ENCODE measurements at places on chromosomes 4 and X. TPM values are rescaled to one million over a fixed set of nuclear protein-coding genes. Genes with fewer than 3 reads are reported as not detected.

DNA sequence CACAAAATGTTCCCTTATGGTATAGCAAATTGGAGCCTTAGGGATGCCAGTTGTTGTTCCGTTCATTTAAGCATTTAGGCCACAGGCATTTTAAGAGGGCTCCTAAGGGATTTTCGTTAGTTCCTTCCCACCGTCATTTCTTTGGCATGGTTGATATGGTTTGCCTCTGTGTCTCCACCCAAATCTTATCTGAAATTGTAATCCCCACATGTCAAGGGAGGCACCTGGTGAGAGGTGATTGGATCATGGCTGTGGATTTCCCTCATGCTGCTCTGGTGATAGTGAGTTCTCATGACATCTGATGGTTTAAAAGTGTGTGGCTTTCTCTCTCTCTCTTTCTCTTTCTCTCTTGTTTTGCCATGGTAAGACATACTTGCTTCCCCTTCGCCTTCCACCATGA, 104.1 kb downstream of the ASB9 start:
- DNase-seq = no peak

Gene GASK1B
- total RNA-seq = 2.1 TPM

DNA sequence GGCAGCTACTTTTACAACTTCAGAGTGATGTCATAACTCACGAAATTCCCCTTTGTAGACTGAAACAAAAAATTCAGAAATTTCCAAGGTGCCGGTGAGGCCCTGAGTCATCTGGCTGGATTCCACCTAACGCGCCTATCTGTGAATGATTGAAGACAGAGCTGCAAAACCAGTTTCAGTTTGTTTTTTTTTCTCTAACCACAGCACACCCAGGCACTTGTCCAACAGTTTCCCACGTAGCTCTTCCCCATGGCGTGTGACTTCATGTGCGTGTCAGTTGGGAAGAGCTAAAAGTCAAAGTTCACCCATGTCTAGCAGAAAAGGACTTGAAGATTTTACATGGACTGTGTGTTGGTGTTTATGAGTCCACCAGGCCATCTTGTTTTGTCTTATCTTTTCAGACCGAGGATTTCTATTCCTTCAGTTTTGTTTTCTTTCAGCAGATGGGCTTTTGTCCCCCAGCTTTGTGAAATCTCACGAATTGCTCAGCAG, 16.4 kb downstream of the TCEANC start:
- DNase-seq = peak; percentile 95

DNA sequence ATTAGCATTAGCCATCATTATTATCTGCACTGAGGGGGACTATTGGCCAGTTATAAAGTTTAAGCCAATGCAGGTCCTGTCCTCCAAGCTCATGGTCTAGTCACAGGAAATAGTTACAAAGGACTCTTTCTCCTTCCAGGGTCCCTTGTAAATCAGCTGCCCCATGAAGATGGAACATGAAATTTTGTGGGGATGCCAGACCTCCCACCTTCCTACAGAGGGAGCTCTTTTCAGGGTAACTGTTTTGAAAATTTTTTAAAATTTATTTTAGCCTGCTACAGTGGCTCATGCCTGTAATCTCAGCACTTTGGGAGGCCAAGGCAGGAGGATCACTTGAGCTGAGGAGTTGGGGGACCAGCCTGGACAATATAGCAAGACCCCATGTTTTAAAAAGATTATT, 124.4 kb upstream of the SLC34A2 start:
- no peak for DNase-seq

Gene PRR32
- total RNA-seq = not detected

GRCh38 chrX:109952050-109952449, 50.9 kb upstream of the TMEM164 start:
- DNase-seq = peak; percentile 13

Gene MTMR8
- total RNA-seq = 1.3 TPM

GRCh38 chr4:80989921-80990544, 40.5 kb upstream of the BMP3 start:
- DNase-seq = peak; percentile 65

DNA sequence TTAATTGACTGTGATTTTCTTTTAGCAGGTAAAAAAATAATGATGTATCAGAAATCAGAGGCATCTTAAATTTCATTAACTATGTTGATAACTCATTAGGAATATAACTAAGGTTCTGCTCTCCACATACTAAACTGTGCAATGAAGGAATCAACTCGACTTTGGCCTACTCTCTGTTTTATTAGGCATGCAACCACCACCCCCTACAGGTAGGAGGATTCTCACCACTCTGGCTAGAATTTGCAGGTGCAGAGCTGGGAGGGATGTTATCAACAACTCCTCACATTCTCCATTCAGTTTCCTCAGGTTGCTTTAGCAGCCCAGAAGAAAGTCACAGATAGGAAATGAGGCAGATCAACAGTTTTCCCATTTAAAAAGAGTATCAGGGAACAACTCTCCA, 160.1 kb downstream of the COX18 start:
- DNase-seq = no peak

- DNase-seq = peak; percentile 70
Observed at GRCh38 chr4:65599340-65599739, 70.9 kb downstream of the EPHA5 start.

Gene BTC
- total RNA-seq = 2.4 TPM

DNA sequence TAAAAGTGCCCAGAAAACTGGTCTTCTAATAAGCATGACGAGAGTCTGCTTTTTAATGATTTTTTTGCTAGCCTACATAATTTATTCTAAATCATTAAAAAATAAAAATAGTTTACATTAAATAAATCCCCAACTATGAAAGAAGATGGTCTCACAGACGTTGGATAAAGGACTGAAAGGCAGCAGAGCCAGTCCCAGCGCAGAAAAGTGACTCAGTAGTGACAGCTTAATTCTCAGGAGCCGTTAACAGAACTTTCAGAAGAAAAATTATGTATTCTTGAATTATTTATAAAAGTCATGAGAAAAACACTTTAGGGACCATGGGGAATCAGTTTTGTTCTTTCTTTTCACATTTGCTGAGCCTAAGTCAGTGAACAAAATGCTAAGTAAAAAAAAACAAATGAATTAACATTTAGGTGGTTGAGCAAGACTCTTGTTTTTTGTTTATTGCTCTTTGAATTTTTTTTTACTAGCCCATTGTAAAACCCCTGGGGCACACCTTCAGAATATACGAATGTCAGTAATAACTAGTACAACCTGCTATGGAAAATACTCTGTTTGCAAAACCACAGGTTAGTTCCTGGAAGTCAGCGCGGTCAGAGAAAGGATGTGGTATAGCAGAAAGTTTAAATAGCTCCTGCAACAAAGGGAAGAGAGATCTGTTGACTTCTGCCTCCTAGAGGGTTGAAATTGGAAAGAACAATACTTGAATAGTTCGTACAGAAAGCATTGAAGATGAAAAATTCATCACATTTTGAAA, 50.4 kb upstream of the CCDC160 start:
- peak; percentile 14 for DNase-seq

Gene MAML3
- total RNA-seq = 0.79 TPM

DNA sequence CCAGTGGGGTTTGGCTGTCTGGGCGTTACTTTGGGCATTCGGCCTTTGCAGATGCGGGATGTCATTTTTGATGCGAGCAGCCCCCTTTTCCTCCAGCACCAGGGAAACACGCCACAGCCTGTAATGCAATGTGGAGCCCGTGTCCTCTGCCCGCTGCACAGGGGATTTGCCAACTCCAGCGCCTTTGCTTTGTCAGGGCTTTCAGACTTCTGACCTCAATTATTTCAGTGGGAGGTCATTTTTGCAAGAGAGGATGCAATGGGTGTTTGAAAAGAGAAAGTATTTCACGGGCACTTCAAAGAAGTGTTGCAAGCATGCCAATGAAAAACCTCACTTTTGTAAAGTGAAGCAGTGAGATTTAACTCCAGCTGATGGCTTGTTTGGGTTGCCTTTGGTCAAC, 11.5 kb downstream of the CLCN4 start:
- DNase-seq = no peak

DNA sequence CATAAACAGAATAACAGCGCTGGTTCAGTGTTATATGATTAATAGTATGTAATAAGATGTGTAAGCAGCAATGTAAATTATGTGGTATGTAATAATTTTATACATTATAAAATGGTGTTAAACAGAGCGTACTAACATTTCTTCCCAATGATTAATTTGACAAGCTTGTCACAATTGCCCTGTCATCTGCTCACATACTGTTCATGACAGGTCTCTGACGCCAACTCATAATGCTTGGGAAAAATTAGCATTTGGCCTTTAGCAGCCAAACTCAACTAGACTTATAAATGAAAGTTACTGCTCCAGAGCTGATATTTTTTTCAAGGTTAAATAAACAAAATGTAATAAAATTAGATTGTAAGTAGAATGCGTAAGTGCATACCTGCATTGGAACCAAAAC, 246.8 kb downstream of the TRAM1L1 start:
- no peak for DNase-seq

DNA sequence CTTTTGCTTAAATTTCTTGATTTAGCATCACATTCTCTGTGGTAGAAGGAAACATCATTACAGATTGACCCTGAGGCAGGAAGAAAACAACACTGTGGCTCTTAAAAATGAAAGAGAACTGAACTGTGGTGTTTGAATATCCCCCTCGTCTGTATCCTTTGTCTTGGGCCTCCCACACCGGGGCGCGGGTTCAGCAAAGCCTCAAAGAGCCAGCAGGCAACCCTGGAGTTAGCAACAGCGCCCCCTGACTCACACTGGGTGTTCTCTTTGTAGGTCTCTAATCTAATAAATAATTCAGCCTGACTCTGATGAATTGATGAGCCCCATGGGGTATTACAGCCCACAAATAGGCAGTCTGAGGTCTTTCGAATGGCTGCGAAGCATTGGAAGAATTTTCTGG, 46.1 kb upstream of the CTSO start:
- DNase-seq = no peak

DNA sequence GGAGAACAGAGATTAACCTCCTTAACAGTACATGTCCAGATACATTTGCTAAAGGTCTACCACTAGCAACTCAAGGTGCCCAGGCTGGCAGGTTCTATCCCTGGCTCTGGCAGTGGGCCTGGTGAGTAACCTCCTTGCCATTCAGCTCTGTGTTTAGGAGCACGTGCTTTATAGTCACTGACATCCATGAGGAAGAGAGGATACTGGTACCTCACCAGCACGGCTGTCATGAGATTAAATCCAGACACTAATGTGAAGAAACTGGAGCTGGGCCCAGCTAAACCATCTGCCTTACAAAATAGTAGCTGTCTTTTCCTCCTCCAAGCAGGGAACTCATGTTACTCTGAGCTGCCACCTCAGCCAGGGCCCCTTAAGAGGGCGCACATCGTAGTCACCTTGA, 45.3 kb downstream of the GPRASP3 start:
- peak; percentile 46 for DNase-seq

GRCh38 chr4:11869191-11869870, 440.6 kb upstream of the HS3ST1 start:
- DNase-seq = no peak

DNA sequence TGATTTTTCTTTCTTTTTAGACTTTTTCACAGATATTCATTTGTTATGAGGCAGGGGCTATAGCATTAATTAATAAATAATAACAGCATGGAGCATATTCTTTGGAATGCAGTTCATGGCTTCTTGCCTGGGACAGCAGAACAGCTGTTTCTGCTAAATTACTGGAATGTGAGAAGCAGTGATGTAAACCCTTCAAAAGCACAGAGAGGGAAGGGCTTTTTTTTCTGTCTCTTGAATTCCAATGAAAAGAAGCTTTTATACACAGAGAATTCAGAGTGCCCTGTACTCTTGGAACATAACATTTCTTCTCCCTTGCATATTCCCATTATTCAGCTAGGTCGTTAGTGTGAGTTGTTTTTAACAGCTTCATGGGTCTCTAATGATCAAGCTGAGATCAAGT, 28.5 kb upstream of the ANK2 start:
- no peak for DNase-seq

Gene NDST3
- total RNA-seq = not detected

Gene S100P
- total RNA-seq = 928 TPM

DNA sequence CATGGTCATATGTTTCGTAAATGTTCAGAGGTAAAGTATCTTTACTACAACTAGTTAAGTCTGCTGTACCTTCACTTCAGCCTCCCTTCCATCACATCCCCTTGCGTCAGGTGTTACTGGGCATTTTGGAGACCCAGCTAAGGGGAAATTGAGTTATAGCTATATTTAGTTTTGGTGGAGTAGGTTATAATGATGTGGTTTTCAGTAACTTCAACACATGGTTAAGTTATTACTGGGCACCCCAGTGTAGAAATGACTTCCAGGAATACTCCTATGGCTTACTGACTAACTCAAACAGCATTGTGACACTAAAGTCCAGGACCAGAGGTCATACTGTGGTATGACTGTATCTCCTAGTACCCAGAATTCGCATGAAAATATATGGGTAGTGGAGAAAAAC, 23.4 kb upstream of the ACSL1 start:
- DNase-seq = no peak

DNA sequence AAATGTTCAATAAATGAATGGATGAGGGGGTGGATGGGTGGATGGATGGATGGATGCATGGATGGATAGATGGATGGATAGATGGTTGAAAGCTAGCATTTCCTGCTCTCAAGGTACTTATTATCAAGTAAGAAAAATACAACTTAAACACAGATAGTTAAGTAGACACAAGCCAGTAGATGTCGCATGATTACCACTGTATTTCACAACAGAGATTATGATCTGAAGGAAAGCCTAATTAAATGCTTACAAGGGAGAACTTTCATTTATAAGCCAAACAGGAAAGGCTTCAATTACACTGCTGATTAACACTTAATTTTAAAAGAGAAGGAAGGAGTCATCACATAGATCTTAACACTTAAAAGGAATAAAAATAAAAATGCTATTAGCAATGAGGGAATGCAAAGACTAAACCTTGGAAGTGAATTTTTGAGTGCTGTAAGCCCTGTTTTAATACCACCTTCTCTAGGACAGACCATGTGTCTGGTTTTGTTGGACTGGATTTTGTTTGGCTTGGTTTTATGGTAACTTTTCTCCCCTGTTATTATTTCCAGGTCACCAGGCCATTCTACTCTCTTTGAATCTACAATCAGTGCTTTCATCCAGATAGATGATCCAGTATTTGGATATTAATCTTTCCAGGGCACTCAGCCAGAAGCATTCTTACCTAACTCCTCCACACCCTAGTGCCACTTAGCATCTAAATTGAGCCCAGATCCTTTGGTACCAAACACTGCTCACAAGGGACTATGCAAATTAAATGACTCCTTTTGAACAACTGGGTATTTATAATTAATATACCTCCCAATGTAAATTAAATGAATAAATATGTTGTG, 75.5 kb upstream of the SLC39A8 start:
- DNase-seq = peak; percentile 24

- DNase-seq = no peak
Observed at GRCh38 chr4:82601242-82602015, 39.6 kb upstream of the TMEM150C start.

DNA sequence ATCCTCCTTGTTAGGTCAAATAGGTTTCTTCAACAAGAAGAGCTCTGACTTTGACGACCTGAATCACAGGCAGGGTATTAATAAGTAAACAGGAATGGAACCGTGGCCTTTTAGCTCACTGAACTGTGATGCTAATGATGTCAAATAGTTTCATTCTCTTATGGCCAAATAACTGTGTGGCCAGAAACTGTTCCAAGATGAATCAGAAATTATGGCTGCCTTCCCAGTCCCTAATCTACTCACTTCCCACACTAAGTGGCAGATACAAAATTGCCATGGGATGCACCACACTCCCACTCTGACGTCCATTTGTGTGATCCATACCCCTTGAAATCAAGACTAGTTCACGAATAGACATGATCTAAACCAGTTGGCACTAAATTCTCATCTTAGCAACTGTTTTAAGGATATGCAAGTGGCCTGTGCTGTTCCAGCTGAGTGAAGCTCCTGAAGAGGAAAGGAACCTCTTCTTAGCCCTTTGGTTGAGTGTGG, 455.4 kb downstream of the IL15 start:
- DNase-seq = peak; percentile 65

Gene CCDC149
- total RNA-seq = 4.2 TPM

Gene ARHGEF9
- 7.4 TPM for total RNA-seq
